K562 (cell line): ENCODE measurements at places on chromosomes 16 and 17.

DNA sequence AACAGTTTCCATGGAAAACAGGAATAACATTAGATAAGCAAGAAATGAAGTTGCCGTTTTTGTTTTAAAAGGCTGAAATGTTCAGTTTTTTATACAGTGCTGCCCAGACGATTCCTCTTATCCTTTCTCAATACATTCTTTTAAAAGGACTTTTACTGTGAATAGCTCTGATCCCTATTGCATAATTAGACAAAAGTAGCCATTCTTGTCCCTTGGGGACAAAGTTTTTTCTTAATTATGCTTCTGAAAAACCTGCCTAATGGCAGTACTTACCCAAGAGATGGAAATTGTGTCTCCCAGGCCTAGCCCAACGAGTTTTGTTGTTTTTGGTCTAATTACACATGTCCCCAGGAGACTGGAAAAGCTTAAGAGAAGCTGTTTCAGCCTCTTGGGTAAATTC, 27.6 kb downstream of the NXPH3 start:
- DNase-seq, result no peak

- no peak for DNase-seq
These were observed 45.1 kb downstream of the RGS9 start for GRCh38 chr17:65182233-65182632.

DNA sequence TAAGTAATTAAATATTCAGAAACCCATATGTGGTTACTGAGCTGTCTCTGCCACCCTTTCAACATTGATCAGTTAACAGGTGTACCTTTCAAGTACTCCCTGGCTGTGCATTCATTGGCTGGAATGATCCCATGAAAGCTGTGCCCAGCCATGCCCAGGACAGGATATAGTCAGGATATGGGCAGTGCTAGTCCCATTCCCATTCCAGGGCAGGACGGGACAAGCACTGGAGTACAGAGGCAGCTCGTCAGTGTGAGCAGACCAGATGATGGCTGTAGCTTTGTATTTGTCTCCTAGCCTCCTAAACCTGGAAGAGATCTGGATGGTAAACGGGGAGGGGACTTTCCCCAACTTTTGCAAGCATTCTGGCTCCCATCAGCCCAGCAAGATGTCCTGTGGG, 22.5 kb downstream of the HEATR3 start:
- no peak for DNase-seq

GRCh38 chr17:11690681-11691080, 92.4 kb downstream of the DNAH9 start:
- DNase-seq, result no peak

- no peak for DNase-seq
These were observed 64.4 kb downstream of the NFATC3 start for GRCh38 chr16:68149596-68149995.

DNA sequence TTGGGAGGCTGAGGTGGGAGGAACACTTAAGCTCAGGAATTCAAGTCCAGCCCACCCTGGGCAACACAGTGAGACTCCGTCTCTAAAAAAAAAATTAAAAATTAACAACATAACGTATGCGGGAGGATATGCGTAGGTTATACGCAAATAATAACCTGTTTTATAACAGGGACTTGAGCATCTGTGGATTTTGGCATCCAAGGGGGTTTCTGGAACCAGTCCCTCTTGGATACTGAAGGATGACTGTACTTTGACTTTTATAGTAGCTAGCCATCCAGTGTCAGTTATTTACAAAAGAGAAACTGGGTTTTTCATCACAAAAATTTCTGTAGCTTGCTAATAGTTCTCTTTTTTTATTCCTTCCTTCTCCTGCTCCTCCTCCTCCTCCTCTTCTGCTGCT, 64.5 kb downstream of the TNRC6C start:
- DNase-seq, result no peak

DNA sequence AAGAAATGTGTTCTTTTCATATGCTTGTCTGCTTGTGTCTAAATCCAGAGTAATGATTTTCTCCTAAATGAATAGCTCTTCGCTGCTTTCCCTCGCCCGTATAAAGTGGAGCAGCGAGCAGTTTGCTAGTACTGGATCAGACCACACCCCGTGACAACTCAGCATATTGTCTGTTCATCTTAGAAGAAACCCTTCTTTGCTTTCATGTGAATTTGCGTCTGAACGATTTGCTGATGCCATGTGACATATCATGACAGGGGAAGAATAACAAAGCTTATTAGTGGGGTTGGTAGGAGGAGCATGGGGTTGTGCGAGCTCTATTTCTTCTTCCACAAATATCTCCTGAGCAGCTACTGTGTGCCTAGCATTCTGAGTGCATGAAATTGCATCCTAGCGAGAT, 44.1 kb upstream of the CACNG4 start:
- DNase-seq, result no peak

- no peak for DNase-seq
These were observed 148.9 kb downstream of the ITFG1 start for GRCh38 chr16:47311738-47312505.

DNA sequence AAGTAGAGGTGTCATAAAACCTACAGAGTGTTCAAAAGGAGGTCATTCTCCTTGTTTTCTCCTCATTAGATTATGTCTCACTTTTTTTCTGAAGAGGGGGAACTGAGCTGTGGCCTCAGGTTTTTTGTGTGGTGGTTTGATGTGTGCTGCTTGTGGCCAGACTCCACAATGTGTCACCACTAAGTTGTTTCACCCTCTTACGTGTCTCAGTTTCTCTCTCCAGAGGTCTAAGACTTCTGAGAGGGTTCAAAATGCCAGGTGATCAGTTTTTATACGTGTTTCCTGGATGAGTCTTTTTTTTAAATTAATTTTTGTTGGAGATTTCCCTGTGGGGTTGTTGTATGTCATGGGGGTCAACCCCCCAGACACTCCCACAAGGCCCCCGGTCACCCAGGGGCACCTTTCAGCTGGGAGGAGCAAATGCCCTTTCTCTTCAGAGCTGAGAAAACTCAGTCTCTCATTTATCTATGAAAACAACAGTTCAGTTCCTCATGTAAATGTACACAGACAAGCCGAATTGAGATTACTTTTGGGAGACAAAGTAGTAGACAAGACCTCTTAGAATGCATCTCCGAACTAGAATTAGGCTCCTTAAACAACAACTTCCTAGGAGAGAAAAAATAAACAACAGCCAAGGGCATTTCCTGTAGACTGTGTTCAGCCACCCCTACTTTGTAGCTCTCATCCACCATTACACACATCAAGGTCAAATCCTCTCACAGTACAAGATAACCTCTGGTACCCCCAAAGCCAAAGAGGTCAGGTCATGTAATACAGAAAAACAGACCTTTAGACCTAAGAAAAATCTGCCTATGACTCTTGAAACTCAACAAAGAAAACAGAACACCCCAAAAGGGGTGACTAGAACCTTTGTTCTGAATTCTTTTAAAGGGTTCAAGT, 23.9 kb upstream of the TMEM98 start:
- peak; percentile 40 for DNase-seq

GRCh38 chr17:82613283-82614094, 34.8 kb downstream of the WDR45B start:
- no peak for DNase-seq

DNA sequence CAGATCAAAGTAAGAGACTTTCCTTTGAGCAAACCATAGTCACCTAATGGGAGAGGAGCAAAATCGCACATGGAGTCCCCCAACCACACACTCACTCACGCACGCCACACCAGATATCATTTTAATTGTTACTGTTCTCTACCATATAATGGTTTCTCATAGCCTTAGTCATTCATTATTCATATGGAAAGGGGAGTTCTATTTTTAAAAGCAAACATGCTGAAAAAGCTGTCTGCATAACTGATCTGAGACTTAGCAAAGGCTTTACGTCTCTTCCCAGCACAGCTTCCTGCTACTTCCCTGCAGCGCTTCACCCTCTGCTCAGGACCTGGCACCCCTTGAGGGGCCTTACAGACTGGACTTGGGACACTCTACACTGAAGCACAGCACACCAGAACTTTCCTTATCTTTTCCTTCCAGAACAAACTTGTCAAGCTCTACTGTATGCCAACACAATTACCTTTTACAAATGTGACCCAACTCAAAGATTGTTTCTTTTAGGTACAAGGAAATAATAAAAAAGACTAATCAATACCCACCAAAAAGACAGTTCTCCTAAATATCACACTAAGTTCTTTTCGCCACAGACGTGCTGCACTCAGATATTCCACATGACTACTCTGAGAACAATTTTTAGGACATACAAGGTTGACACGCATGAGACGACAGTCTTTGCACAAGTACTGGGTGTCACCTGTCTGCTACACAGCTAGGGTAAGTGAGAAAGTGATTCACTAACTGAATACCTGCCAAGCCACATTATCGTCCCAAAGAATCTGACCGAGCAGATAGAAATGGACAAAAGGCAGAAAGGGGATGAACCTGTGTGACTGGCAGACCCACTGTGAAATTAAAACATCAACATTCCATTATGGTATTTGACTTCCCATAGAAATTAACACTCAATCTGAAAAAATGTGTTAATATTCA, 21.5 kb downstream of the SRP68 start:
- no peak for DNase-seq

GRCh38 chr16:12060751-12061150, 84.2 kb downstream of the SNX29 start:
- DNase-seq, result no peak

DNA sequence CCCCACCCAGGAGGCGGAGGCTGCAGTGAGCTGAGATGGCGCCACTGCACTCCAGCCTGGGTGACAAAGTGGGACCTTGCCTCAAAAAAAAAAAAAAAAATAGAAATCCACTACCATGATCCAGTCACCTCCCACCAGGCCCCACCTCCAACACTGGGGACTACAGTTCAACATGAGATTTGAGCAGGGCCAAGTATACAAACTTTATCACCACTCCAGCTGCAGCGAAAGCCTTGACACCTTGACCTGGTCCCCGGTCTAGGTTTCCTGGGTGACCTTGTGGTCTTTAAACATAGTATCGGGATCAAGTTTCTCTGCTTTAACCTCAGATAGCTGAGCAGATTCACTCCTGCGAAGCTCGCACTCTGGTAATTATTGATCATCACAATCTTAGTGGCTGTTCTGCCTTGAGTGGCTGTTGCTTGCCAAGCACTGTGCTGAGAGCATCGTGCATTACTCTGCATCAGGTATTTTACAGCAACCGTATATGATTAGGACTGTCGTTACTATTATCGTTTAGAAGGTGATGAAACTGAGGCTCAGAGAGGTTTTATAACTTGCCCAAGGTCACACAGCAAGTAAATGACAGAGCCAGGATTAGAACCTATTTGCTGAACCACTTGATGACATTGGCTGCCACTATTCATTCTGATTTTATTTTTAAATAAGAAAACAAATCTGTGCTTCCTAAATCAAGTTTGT, 50.3 kb upstream of the MEAK7 start:
- DNase-seq, result peak; percentile 28

DNA sequence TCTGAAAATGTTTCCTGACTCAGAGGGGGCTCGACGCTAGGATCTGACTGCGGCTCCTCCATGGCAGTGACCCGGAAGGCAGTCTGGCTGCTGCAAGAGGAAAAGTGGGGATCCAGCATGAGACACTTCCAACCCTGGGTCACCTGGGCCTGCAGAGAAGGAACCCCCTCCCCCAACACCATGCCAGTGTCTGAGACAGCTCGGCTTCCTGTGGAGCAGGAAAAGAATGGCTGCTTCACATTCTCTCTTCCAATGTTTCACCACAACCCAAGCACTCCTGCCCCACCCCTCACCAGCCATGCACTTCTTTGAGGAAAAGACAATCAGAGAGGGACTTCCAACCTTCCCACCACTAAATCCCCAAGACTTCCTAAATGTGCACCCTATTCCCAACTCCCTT, 10.8 kb downstream of the TP53 start:
- DNase-seq, result no peak

DNA sequence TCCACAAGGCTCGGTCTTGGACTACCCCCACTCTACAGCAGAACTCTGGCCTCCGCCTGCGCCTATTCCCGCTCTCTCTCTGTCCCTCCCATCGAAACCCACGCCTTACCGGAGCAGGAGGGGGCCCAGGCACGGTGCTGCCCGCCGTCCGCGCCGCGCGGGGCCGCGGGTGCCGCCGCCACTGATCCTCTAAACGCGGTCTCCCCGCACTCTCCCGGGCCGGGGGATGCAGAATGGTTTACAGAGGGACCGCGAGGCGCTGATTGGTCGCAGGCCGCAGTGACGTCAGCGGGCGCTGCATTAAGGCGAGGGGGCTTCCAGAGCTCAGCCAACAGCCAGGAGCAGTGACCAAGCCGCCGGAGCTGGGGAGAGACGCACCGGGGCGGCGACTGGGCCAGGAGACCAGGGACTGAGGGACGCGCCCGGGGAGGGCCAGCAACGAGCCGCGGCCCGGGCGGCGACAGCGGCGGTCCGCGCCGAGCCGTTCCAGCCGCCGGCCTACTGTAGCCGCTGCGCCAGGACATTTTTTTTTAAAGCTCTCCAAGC, 747 bp upstream of the LHX1 start:
- no peak for DNase-seq

GRCh38 chr17:75844530-75845057, 390 bp upstream of the UNC13D start:
- DNase-seq, result peak; percentile 79

DNA sequence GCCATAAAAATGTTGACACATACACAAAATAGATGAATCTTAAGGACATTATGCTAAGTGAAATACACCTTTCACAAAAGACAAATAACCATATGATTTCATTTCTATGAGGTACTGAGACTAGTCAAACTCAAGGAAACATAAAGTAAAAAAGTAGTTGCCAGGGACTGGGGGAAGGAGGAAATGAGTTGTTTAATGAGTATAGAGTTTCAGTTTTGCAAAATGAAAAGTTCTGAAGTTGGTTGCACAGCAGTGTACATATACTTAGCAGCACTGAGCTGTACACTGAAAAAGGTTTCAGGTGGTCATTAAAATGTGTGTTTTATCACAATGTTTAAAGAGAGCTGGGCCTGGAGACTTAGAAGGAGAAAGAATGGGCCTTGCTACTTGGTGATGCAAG, 4.7 kb upstream of the SLC13A2 start:
- no peak for DNase-seq

- no peak for DNase-seq
These were observed 829 bp downstream of the DHRS7B start for GRCh38 chr17:21127509-21128077.

DNA sequence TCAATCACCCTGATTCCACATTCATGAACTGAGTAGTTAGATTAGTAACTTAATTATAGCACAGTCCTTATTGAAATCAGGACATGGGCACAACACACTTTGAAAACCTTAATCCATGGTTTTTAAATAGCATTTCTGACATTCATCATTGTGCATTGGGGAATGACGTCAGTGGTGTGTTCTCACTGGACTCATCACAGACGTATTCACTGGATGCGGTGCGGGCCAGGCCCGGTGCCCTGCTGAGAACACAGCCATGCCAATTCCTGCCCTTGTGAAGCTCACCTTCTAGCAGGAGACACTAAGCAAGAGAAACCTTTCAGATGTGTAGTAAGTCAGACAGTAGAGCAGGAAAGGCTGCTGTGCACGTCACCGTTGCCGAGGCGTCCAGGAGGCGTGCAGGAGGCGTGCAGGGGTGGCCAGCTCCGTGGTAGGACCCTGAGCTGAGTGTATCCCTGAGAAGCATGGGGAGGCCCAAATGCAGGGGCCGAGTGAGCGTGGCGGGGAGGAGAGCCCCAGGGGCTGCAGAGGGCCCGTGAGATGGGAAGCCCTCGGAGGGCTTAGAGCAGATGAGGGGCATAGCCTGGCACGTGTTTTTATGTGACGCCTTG, 12.9 kb downstream of the BANP start:
- DNase-seq, result no peak
